ENCODE measurements at places on chromosomes 11 and 22.

- no peak for DNase-seq
Measured at GRCh38 chr11:35257281-35257680, 118.3 kb downstream of the CD44 start.

GRCh38 chr11:15965562-15966250 lies 390.6 kb downstream of the SOX6 start:
- peak; percentile 50 for DNase-seq

DNA sequence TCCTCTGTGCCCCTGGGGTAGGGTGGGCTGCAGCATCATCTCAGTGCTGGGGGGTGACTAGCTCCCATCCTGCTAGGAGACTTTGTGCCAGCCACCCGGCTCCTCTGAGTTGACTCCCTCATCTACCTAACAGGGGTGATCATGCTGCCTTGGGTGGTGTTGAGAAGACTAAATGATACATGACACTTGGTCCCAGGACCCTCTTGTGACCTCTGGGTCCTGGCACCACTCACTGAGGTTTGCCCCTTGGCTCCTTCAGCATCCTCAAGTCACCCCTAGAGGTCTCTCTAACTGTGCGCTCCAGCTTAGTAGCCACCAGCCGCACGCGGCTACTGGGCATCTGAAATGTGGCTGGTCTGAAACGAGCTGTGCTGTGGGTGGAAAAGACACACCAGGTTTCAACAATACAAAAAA lies 72.1 kb downstream of the LRRC32 start:
- peak; percentile 70 for DNase-seq

GRCh38 chr22:36397131-36398093 lies 9.6 kb upstream of the MYH9 start:
- peak; percentile 56 for DNase-seq

DNA sequence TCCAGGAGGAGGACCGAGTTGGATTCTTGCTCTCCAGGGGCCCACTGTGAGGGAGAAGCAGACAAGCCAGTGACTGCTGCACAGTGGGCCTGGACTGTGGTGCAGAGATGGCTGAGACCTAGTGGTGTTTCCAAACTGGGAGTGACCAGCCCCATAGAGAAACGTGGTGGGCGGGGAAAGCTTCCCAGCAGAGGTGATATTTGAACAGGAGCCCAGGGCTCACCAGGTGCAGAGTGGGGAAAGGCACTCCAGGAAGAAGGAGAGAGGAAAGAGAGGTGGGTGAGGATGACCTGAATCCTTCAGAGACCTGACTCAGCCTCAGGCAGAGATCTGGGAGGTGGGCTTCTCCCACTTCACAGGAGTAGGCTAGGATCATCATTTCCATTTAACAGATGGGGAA lies 52.1 kb upstream of the RASD2 start:
- no peak for DNase-seq

- no peak for DNase-seq
Measured at GRCh38 chr22:40421941-40422340, 51.5 kb downstream of the SGSM3 start.

- DNase-seq, result no peak
Measured at GRCh38 chr11:79409330-79409729, 31.5 kb downstream of the TENM4 start.

- no peak for DNase-seq
Measured at GRCh38 chr22:24205438-24206195, 24.3 kb downstream of the SUSD2 start.

DNA sequence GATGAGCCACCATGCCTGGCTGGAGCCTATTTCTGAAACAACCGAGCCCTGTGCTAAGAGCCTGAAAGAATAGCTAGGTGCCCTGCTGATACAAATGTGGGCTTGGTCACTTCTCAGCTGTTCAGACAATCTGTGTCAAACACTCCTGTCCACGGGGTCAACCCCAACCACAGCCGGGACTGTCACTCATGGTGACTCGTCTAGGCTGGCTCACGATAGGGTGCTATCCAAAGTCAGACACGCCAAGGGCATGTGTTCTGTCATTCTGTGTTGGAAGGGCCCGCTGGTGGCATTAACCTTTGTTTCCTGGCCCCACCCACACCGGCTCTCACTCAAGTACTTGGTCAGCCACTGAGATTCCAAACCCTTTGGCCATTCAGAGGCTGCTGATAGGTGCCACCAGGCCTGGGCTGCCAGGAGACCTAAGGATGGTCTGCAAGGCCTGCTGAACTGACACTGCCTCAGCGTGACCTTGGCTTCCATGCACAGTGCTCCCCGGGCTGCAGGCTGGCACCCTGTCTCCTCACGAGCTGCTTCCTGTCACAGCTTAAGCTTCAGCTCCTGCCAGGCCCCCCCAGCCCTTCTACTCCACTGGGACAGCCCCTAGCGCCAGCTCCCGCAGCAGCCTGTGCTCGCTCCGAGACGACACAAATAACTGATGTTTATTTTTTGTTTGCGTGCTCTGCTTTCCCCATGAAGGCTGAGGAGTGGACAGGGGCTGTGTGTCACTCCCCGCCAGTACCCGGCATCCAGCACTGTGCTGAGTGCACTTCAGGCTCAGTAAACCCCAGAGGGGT lies 14.2 kb upstream of the CDC42BPG start:
- no peak for DNase-seq

- no peak for DNase-seq
Measured at GRCh38 chr11:31922450-31922849, 111.3 kb upstream of the PAX6 start.

DNA sequence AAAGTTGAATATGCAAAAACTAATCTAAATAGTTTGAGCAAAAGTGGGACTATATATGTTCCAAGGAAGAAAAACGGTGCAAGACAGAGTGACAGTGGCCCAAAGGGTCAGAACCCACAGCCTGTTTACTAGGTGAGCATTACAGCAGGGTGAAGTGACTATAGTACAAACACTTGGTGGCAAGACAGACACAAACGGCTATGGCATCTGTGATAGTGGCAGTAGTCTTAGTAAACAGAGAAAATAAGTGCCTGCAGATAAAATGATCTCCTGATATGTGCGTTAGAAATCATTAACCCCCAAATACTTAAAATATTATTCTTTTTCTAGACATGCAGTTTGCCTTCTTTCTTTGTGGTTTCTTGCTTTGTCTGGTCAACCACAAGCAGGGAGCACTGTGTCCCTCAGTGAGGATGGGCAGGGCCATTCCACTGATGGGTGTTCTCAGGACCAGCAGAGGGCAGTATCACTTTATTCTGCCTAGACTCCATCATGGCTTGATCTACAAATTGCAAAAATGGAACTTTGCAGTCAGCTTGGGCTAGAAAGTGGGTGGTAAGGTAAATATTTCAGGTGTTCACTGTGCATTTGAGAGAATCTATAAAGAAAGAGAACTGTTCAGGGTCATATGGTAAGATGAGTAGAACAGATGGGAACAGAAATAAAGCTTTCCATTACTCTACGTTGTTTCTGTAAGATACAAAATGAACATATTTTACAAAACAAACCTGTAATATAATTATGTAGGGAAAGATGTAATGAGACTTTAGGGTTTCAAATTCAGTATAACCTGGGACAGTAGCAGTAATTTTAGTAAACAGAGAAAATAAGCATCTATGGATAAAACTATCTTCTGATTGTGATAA lies 198.2 kb downstream of the SWAP70 start:
- peak; percentile 41 for DNase-seq

GRCh38 chr22:40666151-40666848 lies 13.0 kb upstream of the MCHR1 start:
- DNase-seq, result no peak

- DNase-seq, result no peak
Measured at GRCh38 chr11:2675540-2675939, 24.3 kb downstream of the KCNQ1OT1 start.

DNA sequence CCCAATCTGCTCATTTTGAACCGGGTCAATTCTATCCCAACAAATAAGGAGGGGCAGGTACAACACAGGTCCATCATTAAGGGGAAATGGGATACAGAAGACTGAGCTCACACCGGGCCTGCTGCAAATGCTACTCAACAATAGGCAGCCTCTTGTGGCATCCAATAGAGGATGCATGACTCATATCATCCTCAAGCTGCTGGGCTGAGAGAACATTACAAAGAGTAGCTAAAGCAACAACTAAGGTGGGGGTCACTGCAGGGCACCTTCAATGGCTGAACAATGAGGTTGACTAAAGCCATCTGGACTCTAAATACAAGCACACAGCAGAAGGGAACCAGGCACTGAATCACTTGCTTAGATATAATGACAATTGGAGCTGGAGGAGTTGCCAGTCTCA lies 130.1 kb upstream of the SYN3 start:
- DNase-seq, result no peak

DNA sequence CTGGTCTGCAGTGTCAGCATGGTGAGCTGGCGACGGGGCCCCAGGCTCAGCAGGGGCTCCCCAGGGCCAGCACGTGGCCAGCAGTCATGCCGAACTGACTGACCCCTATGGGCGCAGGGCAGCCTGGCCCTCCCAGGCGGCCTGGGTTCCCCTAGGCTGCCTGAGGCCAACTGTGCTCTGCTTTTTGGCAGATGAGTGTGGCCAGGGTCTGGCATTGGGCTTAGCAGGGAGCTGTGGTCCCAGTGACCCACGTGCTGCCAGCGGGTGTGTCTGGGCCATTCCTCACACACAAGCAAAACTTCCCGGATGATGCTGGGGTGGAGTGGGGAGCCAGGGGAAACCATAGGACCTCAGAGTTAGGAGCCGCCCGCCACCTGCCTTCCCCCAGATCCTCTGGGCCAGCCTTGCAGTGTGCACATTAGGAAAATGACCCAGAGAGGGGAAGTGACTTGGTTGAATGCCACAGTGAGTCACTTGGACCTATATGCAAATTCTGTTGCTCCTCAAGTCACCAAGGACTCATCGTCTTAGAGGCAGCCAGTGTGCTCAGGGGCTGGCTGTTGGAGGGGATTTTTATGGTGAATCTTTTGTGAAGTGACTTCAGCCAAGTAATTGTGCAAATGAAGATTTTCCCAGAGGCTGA lies 6.5 kb downstream of the ADORA2A start:
- DNase-seq, result peak; percentile 46

GRCh38 chr11:101516546-101516945 lies 67.3 kb downstream of the TRPC6 start:
- no peak for DNase-seq

DNA sequence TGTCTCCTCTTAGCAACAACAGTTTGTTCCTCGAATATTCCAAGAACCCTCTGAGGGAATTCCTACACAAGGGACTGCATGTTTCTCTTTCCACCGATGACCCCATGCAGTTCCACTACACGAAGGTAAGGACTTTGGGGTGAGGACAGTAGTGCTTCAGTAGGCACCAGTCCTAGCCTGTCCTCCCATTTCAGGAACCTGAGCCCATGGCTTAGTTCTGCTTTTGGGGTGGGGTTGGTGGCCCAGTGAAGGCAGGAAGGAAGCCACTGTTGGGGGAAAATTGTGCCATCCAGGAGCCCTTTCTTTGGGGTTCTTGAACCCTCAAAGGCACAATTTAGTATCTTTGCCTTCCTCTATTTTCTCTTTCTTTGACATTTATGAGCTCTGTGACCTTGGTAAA lies 38.2 kb downstream of the RNF141 start:
- no peak for DNase-seq

- no peak for DNase-seq
Measured at GRCh38 chr11:8067567-8067928, 13.5 kb upstream of the TUB start.

DNA sequence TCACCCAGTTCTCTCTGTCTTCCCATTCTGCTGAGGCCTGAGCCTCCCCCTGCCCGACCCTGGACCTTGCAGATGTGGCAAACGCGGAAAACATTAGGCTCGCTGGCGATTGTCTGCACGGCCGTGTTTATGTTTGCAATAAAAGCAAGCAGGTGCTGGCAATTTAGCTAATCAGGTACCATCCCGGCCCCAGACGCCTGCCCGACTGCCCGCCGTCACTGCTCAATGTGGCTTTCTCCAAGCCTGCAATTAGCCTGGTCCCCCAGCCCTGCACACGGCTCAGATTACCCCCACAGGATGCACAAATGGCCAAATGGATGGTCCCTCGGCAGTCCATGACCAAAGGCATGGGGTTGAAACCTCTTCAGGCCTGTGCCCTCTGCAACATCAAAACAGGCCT lies 259.7 kb downstream of the MN1 start:
- no peak for DNase-seq

DNA sequence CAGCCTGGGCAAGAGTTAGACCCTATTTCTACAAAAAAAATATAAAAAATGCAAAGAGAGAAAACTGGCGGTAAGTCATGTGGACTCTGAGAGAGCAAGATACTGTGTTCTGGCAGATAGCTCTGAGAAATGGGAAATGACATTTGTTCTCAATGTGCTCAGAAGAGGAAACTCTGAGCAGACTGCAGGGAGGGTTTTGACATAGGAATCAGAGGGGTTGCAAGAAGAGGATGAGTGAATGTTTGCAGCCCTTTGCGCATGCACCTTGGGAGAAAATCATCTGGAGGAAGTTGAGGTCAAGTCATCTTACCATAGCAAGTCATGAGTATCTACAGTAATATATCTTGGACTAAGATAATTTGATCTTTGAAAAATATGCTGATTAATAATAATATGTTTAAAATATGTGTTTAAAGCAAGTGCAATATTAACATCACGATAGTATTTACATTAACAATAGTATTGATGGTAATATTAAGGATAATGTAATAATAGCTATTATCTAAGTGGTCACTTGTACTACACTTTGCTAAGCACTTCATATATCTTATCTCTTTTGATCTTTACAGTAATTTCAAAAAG lies 2.6 kb downstream of the ACER3 start:
- DNase-seq, result no peak

DNA sequence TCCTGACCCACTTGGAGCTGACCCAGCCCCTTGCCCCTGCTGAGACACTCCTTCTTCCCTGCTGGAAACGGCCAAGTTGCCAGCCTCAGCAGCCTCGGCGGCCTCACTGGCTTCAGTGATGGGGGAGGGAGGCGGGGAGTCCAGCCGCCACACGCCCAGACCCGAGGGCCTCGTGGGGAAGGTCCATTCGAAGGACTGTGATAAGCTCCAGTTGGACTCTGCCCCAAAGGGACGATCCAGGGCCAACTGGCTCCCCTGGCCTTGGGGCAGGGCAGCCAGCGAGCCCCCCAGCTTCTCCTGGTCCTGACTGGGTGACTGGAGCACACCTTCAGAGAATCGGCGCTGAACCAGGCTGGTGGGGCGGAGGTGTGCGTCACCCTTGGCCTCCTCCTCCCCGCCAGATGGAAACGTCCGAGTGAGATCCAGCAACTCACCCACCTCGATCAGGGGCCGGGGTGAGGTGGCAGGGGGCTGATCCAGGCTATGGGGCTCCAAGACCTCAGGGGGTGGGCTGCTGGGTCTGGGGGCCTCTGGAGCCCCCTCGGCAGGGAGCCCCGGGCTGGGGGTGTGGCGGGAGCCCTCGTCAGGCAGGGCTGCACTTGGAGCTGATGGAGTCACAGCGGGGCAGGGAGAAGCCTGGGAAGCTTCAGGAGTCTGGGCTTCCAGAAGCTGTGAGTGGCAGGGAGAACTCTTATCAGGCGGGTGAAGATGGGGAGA lies 11.5 kb downstream of the TNKS1BP1 start:
- DNase-seq, result no peak

Data from trophoblast cell (in vitro differentiated cells and primary cell).